Nephron progenitor cell (in vitro differentiated cells): ENCODE measurements at places on chromosomes 4 and X.

DNA sequence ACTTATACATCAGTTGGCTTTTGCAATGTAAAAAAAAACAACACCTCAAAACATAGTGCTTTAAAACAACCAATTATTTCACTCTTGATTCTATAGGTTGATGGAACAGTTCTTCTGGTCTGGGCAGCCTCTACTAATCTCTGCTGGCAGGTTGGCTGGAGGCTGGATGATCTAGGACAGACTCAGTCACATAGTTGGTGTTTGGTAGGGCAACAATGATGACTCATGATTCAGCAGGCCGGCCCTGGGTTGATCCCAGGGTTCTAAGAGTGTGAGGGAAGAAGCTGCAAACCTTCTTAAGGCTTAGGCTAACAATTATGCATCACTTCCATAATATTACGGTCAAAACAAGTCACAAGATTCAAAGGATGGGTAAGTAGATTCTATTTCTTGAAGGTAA lies 558.2 kb downstream of the ZNF674 start:
- no peak for DNase-seq

DNA sequence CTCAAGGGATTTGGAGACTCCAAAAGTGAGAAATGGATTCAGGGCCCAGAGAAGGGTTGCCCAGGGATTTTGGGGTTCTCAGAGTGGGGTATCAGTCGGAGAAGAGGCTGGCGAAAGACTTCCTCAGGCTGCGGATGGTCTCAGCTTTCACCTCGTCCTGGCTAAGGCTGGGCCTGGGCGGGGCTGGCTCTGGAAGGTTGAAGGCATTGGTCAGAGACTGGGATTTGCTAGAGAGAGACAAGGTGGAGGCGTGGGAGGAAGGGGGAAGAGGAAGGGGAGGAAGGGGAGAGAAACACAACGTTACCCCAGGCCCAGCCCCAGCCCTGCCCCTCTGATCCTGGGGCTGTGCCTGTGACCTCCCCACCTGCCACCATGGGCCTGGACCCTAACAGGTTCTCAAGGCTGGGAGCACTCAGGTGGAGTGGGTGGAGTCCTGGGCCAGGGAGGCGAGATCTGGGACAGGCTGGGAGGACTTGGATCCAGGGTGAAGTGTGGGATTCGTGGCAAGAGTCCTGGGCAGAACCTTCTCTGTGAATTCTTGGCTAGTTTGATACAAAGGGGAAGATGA lies 9.4 kb upstream of the TIMP1 start:
- no peak for DNase-seq

DNA sequence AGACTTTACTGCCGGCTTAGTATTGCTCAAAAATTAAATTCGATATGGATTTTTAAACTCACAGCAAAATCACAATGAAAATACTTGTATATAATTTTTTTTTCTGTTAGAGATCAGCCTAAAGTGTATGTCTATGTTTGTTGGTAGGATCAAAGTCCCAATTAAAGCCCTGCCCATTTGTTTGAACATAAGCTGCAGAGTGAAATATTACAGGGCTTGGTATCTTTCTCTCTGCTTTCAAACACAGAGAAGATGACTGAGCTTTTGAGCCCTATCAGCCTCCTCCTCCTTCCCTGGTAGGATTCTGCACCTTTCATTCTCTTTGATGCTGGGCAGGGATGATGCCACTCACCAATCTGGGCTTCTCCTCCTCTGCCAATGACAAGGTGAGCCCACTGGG lies 345.4 kb downstream of the PPP1R2C start:
- DNase-seq = no peak

GRCh38 chr4:21512353-21512752 lies 436.2 kb downstream of the KCNIP4 start:
- DNase-seq = peak; percentile 7

- DNase-seq = no peak
These were observed 29.4 kb upstream of the ADRA2C start for GRCh38 chr4:3736806-3737205.

DNA sequence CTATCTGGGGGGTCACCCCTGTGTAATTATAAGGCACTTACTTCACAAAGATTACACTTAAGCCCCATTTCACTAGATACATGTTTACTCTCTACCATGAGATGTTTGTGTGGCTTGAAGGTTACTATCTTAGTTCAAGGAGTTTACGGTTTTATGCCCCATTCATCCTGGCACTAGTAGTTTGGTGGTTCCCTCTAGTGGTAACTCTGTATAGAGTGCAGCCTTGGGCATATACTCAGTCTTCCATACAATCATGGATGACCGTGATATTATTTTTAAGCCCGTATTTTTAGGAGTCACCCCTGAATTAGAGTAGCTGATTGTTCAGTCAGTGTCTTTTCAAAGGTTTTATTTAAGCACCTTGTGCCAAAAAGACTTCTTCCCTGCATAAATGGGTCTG lies 109.9 kb upstream of the FAM47C start:
- no peak for DNase-seq

DNA sequence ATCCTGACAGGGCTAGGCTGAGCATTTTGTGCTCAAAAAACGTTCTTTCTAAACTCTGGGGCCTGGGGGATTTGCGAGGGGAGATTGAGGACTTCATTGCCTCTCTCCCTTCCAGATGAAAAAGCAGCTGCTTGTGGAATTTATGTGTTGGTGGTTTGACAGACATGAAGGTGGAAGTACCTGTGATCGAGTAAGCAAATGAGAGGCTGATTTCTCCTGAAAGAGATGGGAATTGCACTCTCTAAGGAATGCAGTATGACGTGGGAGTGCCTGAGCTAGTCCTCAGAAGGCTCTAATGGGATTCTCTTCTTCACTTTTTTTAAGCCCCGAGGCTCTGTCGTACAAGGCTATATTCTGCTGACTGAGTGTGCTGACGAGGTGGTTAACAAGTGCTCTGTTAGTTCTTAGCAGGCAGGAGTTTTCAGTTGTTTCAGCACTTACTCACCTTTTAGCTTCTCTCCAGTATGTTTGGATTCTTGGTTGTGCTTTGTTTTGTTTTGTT lies 426.8 kb upstream of the CNKSR2 start:
- DNase-seq = no peak

DNA sequence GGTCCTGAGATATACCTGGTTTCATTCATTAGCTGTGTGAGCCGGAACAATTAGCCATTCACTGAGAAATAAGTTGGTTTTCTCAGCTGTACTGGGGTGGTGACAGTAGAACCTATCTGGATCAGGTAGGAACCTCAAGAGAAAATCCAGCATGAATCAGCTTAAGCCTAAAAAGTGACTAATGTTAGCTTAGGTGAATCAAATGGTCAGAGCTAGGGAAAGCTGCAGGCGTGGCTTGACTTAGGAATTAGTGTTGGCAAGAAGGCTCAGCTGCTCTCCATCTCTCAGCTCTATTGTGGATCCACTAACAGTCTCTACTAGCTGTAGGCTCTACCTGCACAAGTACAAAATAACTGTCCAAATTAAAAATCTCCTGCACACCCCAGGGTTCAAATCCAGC lies 1025.5 kb downstream of the RAB28 start:
- DNase-seq = no peak

GRCh38 chr4:85818700-85819099 lies 343.8 kb downstream of the ARHGAP24 start:
- DNase-seq = no peak

DNA sequence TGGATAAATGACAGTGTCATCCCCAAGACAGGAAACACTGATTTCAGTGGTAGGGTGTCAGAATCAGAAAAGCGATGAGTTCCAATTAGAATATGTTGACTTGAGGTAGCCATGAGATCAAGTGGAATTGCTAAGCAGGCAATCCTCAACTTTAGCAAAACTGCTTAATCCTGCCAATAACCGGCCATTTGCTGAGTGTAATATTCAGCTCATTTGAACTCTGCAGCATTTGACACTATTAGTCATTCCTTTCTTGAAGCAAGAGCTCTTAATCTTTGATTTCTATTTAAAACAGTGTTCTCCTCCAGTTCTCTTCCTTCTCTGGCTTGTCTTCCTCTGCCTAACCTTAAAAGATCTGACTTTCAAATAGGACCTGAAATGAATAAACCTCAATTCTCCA lies 68.7 kb upstream of the DCLK2 start:
- DNase-seq = no peak

GRCh38 chr4:95107004-95107403 lies 349.2 kb downstream of the BMPR1B start:
- no peak for DNase-seq

- no peak for DNase-seq
These were observed 14.8 kb upstream of the MAEA start for GRCh38 chr4:1274871-1275270.

DNA sequence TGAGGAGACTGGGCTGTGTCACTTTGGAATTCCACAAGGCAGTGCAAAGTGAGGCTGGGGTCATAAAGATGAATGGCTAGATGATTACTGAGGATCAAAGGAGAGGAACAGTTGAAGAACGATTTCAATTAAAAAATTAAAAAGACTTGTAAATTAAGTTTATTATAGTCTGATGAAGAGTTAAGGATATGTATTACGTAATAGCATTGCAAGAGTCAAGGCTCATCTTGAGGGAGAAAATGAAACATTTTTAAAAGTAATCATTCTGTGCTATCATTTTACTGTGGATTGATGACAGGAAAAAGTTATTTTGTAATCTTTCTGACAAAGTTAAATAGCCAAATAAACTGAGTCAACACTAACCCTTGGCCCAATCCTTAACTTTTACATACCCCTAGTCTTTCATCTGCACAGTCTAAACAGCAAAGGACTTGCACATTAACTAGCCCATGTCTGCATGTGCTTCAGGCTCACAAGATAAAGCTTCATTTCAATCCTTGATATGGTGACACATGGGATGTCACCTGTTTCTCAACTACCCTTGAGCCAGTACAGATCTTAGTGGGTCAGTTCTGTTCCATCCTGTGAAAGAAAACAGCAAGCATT lies 465.5 kb upstream of the CTSO start:
- DNase-seq = no peak

- DNase-seq = no peak
These were observed 1780.1 kb downstream of the ARAP2 start for GRCh38 chr4:34464196-34464595.

DNA sequence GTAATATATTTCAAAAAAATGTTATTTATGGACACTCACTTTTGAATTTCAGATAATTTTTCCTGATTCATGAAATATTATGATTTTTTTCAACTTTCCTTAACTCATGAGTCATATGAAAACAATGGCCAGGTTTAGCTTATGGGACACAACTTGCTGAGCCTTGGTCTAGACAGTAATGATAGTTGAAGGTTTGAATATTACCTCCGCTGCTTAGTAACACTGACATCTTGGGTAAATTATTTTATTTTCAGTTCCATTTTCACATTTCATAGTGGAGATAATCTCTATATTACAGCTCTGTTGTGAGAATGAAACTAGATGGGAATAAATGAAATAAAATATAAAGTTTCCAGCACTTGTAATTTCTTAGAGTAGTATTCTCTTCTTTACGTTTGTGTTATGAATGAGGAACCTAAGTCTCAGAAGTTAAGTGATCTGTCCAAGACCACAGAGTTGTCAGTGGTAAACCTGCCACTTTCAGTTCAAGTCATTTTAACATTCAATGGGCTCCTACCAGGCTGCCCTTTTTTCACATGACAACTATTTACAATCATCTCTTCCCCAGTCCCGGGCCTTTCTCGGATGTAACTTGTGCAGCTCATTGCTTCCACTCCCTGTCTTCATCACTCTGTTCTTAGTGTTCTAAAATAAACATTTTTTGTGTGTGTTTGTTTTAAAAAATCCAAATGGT lies 46.8 kb upstream of the GC start:
- no peak for DNase-seq

DNA sequence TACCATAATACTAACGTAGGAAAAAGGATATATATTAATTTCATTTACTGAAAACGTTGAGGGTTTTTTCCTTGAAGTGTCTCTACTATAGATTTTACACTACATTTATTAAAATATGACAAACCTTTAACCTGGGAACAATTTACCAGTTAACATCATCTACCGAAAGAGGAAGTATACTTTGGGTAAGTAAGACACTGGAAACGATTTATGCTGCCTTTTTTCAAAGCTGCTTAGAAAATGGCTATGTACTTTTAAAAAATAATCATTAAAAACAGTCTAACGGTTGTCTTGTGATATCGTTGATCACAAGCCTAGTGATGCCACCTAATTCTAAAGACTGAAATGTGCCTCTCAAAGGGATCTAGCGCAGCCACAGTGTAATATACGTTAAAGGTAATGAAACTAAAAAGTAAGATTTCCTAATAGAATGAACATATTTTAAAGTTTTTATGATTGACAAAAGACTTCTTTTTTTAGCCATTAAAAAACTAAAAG lies 50.4 kb downstream of the STX18 start:
- DNase-seq = no peak

DNA sequence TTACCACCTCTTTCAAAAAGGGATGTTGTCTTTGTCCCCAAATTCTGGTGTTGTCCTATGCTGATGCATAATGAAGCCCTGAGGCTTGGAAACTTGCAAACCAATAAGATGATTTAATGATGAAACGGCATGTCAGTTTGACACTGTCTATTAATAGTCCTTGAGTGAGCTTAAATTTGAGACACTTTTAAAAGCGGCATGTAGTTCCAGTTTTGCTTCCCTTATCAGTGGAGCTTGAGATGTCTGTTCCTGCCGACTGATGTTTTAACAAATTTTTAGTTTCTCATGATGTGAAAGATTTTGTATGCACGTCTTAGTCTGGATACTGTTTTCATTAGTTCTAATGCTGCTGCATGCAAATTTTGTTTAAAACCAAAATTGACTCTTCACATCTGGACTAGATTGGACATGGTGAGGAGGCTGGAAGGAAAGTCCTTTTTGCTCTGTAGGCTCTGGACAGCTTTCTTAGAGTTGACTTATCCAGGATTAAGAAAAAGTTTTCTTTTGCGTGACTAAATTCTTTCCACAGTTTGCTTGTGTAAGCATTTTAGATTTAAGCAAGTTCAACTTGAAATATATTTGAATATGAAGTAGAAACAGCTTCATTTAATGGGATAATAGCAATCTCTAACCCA lies 11.7 kb downstream of the C1GALT1C1 start:
- no peak for DNase-seq

DNA sequence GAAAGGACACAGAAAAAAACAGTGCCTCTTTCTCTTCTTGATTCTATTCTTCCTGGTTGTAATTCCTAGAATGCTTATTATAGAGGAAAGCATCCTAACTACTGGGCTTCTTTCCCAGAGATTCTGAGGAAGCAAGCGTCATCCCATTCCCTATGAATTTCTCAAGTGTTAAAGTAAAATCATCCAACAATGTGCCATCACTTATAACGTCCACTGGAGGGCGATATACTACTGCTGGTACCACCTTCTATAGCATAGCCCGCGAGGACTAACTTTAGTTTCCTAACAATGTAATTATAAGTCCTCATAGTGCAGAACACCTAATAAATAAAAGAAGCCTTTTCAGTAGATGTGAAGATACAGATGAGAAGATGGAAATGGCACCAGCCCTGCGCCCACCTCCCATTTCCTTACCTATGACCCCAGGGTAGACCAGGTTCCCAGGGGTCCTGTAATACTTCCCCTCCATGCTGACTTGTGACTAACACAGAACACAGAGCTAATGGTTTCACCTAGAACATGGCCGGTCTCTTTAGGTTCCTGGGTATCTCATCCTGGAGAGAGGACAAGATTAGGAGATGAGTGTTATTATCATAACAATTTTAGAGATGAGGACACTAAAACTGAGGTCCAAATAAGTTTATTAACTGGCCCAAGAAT lies 4.2 kb downstream of the CENPVL3 start:
- DNase-seq = no peak

GRCh38 chr4:101346351-101347266 lies 717 bp downstream of the PPP3CA start:
- DNase-seq = peak; percentile 71

GRCh38 chrX:72396117-72396516 lies 90.4 kb upstream of the CITED1 start:
- no peak for DNase-seq

- no peak for DNase-seq
These were observed 39.3 kb downstream of the SRPX start for GRCh38 chrX:38181357-38181756.

GRCh38 chr4:121980643-121981042 lies 28.8 kb upstream of the TRPC3 start:
- no peak for DNase-seq
